GOT3 (cell line): ENCODE measurements at places on chromosomes 3 and 15.

DNA sequence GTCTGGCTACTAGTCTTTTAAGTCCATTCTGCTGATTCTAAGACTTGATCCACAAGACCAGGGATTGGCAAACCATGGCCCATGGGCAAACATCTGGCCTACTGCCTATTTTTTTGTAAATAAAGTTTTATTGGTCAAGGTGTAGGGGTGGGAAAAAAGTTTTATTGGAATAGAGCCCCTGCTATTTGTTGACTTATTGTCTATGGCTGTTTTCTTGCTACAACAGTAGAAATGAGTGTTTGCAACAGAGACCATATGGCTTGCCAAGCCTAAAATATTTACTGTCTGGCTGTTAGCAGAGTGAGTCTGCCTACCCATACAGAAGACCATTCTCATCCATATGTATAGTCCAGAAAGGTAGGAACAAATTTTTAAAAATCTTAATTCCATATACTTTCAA lies 106.4 kb downstream of the PTPRG start:
- DNase-seq = no peak

DNA sequence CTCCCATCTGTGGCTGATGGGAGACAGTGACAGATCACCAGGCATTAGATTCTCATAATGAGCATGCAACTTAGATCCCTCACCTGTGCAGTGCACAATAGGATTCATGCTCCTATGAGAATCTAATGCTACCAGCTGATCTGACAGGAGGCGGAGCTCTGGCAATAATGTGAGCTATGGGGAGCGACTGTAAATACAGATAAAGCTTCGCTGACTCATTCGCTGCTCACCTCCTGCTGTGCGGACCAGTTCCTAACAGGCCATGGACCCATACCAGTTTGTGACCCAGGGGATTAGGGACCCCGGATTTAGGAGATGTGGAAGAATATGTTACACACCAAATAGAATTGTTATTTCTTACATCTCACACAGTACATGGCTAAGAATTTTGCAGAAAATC lies 6.7 kb downstream of the ARGFX start:
- DNase-seq = no peak

DNA sequence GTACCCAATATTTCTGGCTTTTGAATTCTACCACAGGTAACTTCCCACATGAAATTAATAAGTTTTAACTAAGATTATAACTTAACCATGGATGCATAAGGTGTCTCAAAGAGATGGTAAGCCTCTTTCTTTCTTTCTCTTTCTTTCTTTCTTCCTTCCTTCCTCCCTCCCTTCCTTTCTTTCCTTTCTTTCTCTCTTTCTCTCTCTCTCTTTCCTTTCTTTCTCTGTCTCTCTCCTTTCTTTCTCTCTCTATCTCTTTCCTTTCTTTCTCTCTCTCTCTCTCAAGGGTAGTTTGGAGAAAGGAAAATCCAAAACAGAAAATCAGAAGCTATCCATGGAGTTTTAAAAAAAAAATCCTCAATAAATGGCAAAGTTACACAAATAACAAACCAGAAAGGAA lies 10.4 kb upstream of the MTMR14 start:
- DNase-seq = no peak

- no peak for DNase-seq
These were observed 121.1 kb downstream of the OXSM start for GRCh38 chr3:25910997-25911396.

DNA sequence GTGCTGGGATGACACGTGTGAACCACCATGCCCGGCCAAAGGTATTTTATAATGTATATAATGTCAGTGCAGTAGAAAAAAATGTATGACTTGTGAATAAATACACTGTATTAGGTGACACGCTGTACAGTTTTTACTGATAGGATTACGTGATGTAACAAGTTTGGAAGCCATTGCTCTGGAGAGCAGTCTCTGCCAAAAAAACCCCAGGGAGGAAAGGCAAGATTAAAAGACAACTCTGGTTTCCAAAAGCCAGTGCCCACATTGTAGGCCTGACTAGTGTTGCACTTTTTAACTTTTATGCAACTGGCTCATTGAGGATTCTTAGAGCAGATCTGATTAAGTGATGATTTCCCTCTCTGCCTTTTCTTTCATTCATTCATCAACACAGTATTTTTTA lies 62.0 kb upstream of the SLC2A2 start:
- no peak for DNase-seq

GRCh38 chr15:43285609-43286037 lies 18.9 kb upstream of the TGM5 start:
- DNase-seq = no peak

GRCh38 chr15:100986158-100986896 lies 67.2 kb downstream of the LRRK1 start:
- DNase-seq = no peak

- no peak for DNase-seq
These were observed 157.1 kb downstream of the RSRC1 start for GRCh38 chr3:158267015-158267414.

- DNase-seq = no peak
These were observed 5.5 kb downstream of the RHCG start for GRCh38 chr15:89490814-89491315.
